Hair follicle dermal papilla cell (primary cell): ENCODE measurements at places on chromosomes 3 and 15. TPM values are rescaled to one million over a fixed set of nuclear protein-coding genes. Genes with fewer than 3 reads are reported as not detected.

The GOLGA8G gene
- total RNA-seq = under 0.01 TPM in 1 of 2 replicates, not detected in the other

The SCN5A gene
- total RNA-seq = 0.24 and 0.32 TPM in 2 replicates

The FBXO45 gene
- 6.0 and 6.2 TPM in 2 replicates for total RNA-seq

The CADPS gene
- total RNA-seq = 6.9 and 7.0 TPM in 2 replicates

The ARL14 gene
- total RNA-seq = not detected in 2 replicates
